ENCODE measurements at places on chromosomes 16 and 17.

DNA sequence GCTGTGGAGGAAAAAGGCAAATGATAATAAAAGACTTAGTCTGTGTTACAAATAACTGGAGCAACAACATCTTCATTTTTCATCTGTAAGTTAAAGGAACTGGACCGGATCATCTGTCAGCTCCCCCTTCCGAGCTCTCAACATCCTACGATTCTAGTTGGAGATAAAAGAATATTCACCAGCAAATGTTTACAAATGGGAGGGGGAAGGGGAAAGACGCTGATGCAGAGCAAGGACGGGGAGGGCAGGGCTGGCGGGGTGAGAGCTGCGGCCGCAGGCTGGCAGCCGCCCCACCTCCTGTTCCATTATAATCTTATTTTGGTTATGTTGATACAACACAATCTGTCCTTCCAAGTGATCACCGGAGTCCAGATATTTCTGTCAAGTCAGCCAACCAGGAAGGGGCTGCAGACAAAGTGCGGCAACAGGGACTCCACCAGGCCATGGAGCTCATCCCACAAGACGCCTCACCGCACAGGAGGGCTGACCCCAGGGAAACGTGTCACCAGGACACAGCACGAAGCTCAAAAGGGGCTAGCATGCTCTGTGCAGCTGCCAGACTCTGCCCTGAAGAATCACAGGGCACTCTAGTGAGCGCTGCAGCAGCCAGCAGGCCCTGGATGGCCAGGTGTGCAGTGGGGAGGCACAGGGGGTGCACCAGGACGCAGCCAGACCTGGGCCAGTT lies 19.7 kb downstream of the FBXO31 start:
- DNase-seq: no peak

GRCh38 chr16:9055661-9056060 lies 35.8 kb upstream of the HAPSTR1 start:
- DNase-seq: no peak

DNA sequence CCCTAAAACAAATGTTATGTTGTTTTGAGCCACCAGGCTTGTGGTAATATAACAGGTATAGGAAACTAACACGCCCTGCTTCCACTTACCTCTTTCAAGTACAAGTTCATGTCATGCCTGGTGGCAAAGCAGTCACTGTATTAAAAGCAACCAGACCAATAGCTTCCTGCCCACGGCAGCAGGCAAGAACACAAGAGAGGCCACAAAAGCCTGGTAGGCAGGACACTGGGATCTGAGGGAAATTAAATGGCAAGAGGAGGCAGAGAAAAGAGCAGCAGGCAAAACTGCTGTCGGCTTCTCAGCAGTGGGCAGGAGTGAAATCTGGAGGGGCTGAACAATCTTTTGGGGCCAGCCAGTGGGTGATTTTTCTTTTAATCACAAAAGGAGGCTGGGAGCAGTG lies 2.2 kb downstream of the CYTH1 start:
- no peak for DNase-seq

- no peak for DNase-seq
These were observed 6.2 kb downstream of the ACD start for GRCh38 chr16:67653789-67654402.

DNA sequence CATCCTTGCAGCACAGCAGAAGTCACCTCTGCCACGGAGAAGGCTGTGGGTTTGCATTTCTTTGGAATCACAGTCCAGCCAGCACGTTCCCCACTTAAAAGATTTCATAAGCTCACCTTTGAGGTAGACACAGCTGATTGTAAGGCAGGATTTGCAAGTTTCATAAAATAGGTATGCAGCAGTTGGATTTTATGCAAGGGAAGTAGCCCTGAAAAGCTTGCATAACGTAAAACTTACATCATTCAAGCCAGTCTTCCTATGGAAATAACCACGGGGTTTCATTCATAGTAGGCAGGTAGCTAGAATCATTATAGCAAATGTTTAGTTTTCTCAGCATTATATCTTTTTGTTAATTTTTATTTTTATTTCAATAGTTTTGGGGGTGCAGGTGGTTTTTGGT lies 49.8 kb upstream of the ARHGAP44 start:
- DNase-seq: no peak
